ENCODE measurements at places on chromosomes 16 and 17.
A peak's percentile ranks its signal among the peaks of the same experiment; 100 is the strongest.

- DNase-seq: no peak
These were observed 14.7 kb downstream of the BRD7 start for GRCh38 chr16:50354082-50354481.

DNA sequence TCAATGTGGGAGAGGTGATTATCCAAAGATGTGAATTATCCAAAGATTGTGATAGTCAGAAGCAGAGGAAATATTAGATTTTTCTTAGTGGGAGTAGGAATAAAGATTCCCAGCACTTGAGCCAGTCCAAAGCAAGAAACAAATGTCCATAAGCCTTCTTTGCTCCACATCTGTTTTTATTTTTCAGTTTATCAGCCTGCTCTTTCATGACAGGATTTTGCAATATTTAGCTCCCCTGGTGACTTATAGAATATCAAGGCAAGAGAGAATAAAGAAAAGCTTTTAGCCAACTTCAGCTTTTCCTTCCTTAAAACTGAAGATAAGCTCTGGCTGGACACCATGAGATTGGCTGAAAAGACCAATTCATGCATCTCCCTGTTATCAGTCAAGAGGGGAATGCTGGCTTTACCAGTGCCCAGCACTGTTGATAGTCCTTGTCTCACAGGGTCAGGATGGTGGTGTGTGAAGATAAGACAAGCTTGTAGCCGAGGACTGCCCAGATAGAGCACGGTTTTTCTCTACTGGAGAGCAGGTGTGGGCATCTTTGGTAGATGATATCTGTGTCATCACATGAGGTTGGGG is 706.5 kb downstream of the KCNJ2 start:
- DNase-seq: no peak

- DNase-seq: no peak
These were observed 64.2 kb upstream of the DOC2B start for GRCh38 chr17:245611-246010.

- no peak for DNase-seq
These were observed 10.3 kb upstream of the DLX4 start for GRCh38 chr17:49958723-49959122.

GRCh38 chr17:33504571-33504970 is 211.5 kb upstream of the ASIC2 start:
- DNase-seq: no peak

DNA sequence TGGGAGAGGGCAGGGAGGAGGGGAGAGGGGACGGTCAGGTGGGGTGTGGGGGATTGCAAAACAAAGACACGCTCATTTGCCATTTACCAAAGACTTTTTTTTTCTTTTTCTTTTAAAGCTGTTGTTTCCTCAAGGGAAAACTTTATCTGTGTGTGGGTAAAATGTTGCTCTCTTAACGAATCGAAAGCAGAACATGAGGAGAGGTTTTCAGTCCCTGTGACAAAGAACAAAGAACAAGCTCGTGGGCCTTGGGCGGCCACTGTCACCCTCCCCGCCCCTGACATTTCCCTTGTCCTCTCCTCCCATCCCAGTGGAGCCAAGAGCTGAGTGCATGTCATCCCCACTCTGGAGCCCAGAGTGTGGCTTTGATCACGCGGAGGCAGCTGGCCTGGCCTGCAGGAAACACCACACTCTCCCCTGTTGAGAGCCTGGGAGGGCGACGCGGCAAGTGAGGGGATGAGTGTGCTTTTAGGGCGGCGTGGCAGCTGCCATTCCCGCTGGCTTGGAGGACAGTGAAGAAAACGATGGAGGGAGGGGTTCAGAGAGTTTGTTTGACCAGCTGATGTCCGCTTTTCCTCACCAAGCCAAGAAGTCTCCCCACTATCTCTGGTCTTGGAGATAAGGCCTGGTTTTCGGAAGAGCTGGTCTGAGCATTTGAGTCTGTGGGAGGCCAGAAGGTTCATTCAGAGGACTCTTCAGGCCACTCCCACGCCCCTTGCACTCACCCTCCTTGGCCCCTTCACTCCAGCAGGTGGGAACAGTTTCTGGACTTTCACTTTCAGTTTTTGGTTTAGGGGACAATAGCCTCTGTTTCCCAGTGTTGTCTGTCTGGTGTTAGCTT is 11.4 kb downstream of the CCR7 start:
- DNase-seq: no peak

DNA sequence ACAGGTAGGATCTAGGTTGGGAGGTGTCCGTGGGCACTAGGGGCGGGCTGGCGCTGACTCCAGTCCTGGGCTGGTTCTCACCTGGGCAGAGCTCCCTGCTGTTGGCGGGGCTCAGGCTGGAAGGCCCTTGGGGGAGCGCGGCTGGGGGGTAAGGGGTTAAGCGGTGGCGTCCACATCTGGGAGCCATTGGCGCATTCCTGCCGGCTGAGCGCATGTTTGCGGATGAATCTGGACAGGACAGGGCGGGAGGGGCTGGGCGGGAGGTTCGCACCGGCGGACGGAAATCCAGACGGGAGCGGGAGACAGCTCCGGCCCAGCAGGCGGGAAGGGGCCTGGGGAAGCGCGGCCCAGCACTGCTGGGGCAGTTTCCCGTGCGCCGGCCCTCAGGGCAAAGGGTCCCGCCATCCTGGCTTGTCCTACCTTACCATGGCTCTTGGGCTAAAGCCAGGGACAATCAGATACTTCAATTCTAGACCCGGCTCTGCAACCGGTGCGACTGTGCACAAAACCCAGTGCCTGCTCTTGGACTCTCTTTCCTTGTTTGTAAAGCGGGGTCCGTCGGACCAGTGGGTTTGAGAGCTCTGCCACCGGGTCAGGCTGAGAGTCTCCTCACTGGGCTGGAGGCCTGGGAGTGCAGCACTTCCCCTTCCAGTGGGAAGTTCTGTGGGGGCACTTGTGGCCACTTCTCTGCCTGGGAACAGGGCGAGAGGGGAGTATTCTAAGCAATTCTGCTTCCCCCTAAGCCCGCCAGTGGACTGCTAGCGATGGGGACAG is 7.8 kb downstream of the RARA start:
- no peak for DNase-seq

DNA sequence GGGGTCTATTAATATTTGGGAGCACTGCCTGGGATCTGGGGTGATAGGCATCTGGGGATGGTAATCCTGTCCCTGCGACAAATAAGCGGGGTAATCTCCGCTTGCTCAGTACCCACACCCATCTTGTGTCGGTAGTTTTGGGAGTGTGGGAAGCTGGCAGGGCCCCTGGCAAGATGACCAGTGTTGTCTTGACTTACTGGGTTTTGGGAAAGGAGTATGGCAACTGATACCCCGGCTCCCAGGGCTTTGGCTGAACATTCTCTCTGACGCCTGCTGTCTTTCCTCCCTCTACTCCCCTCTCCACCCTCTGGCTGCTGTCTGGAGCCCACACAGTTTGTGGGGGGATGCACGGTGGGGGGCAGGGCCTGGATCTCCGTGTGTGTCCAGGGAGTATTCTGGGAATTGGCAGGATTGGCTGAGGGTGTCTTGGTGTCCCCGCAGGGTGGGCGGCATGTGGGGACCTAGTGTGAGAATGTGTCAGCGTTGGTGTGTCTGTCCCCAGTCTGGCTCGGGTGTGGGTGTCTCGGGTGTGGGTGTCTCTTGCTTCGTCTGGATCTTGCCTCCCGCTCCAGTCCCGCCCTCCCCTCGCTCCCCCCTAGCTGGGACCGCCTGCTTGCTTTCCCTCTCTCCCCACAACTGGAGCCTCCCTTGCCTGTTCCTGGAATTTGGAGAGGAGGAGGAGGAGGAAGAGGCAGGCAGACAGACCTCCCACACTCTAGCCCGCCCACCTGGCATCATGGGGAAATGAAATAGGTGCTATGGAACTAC is 12.0 kb downstream of the RARA start:
- no peak for DNase-seq

DNA sequence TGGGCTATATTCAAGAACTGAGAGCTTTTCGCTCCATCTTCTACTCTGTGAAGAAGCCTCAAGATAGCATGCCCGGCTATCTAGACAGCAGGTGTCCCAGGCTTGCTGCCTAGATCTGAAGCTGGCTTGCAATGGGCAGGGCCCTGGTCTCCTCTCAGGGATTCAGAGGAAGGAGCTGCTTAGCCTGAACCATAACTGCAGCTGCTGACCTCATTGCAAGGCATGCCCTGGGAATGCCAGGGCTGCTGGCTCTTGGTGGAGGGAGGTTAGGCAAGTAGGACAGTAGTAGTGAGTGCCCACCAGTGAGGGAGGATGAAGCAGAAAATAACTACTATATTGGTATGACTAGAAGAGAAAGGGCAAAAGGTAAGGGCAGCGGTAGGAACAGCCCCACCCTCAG is 21.3 kb upstream of the SLC35B1 start:
- DNase-seq: no peak

- DNase-seq: no peak
These were observed 58.1 kb upstream of the IRX6 start for GRCh38 chr16:55265926-55266325.

DNA sequence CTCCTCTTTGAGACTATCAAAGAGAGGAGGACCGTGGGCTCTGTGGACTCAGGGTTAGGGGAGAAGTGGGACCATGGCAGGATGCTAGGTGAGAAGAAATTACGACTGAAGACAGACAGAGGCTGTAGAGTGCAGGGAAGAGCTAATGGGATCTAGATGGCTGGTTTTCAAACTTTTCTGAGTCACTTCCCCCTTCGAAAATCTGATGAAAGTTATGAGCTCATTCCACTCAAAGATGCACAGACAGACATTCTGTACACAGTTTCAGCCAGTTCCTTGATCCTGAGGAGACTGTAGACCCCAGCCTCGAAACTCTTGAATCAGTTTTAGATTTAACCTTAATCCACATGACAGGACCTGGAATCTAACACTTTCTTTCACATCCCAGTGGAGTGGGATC is 40.7 kb downstream of the RGS9 start:
- DNase-seq: no peak

DNA sequence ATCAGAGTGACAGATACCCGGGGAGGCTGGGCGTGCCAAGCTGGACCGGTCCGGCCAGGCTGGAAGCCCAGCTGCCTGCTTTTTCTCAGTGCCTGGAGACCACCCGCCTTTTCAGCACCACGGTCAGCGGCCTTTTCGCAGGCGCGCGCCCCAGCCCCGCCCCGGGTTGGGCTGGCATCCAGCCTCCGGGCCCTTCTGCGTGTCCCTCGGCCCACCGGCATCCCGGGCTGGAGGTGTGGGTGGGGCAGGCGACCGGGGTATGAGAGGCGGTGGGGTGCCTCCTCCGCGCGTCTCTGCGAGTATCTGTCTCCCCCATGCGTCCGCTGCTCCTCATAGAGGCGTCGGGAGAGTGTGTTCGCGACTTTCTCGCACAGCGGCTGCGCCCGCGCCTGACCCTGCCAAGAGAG is 102.5 kb downstream of the MRM1 start:
- DNase-seq: peak; percentile 48

GRCh38 chr17:49582055-49582722 is 6.5 kb downstream of the NXPH3 start:
- no peak for DNase-seq

GRCh38 chr17:29046473-29046839 is 3.5 kb downstream of the PIPOX start:
- no peak for DNase-seq

DNA sequence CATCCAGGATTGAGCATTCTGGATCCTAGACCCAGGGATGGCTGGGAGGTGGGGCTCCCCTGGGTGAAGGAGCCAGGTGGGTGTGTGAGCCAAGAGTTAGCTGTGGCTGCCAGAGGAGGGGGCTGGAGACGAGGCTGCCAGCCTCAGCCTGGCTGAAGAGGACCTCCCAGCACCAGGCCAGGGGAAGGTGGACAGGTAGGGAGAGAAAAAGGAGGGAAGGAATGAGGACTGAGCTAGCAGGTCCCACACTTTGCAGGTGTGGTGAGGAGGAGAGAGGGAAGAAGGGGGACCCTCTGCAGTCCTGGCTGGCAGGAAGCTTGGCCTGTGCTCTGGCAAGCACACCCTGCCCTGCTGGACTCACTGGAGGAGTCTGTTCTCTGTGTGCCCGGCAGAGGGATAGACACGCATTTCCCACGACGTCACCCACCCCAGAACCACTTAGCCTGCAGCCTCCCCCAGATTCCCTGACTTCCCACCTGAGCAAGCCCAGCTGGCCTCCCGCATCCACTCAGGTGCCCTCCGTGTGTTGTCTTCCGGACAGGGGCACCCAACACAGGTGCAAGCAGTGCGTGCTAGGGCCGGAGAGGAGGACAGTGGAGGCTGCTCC is 42.0 kb downstream of the SOCS3 start:
- no peak for DNase-seq

Measured in right renal cortex interstitium (tissue), 3 donors.